ENCODE measurements at places on chromosomes 13 and 19.

- no peak for DNase-seq
Observed at GRCh38 chr13:100529666-100530377, 58.8 kb downstream of the GGACT start.

DNA sequence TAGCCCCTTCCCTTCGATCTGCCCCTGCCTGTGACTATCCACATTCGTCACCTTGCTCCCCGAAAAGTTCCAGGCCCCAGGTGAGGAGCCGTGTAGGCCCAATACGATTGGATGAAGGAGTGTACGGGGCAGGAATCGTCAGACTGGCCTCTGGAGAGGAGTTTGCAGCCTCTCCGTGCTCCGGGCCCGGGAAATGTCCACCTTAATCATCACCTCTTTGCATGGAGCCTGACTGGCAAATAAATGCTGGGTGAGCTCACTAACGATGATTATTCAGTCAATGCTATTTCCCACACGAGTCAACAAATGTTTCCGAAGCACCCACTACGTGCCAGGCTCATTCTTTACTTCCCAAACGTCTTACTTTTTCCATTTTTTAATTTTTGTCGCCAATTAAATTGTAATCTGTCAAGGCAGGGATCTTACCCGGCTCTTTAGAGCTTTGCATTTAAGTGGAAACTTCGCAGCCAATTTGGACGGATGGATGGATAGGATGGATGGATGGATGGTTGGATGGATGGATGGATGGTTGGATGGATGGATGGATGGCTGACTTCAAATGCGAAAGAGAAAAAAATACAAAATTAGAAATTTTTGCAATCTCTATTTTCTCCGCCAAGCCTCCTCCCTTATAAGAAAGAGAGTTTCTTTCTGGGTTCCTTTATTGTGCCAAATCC is 45.8 kb downstream of the TGDS start:
- DNase-seq: peak; percentile 51

- no peak for DNase-seq
Observed at GRCh38 chr13:67966065-67966464, 735.9 kb upstream of the PCDH9 start.

GRCh38 chr13:79405501-79405830 is 589 bp downstream of the RBM26 start:
- no peak for DNase-seq

DNA sequence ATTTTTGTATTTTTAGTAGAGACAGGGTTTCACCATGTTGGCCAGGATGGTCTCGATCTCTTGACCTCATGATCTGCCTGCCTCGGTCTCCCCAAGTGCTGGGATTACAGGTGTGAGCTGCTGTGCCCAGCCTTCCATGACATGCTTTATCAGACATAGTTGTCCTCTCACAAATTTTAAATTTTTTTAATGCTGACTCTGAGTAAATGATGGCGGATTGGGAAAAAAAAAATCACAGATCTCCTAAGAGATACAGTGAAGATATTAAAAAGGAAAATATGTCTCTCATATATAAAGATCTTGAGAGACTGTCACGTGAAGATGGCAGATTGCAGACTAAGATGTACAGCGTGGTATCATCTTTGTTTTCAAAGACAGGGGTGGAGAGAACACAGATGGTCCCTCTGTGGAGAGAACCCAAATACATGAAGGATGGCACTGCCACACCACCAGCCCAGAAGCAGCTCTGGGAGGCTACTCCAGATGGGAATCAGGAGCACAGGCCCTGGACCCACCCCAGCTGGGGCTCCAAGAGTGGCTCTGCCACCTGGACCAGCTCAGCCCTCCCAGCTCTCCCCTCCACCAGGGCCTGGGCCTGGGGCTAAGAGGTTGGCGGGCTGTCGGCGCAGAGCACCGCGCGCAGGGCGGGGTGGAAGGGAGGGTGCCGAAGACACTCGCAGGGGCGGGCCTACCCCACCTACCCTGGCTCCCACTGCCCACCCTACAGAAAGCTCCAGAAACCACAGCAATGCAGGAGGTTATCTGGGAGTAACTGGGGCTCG is 20.0 kb upstream of the CCNP start:
- DNase-seq: no peak

DNA sequence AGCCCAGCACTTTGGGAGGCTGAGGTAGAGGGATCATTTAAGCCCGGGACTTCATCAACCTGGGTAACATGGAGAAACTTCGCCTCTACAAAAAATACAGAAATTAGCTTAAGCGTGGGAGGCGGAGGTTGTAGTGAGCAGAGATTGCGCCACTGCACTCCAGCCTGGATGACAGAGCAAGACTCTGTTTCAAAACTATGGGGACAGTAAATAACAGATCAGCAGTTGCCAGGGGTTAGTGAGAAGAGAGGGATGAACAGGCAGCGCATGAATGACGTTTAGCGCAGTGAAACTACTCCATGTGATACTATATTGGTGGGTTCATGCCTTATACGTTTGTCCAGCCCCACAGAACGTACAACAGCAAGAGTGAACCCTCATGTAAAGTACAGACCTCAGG is 7.1 kb upstream of the ICAM3 start:
- no peak for DNase-seq

- DNase-seq: no peak
Observed at GRCh38 chr19:19653597-19654147, 9.8 kb downstream of the ATP13A1 start.

- no peak for DNase-seq
Observed at GRCh38 chr19:38561053-38561606, 56.6 kb downstream of the MAP4K1 start.

DNA sequence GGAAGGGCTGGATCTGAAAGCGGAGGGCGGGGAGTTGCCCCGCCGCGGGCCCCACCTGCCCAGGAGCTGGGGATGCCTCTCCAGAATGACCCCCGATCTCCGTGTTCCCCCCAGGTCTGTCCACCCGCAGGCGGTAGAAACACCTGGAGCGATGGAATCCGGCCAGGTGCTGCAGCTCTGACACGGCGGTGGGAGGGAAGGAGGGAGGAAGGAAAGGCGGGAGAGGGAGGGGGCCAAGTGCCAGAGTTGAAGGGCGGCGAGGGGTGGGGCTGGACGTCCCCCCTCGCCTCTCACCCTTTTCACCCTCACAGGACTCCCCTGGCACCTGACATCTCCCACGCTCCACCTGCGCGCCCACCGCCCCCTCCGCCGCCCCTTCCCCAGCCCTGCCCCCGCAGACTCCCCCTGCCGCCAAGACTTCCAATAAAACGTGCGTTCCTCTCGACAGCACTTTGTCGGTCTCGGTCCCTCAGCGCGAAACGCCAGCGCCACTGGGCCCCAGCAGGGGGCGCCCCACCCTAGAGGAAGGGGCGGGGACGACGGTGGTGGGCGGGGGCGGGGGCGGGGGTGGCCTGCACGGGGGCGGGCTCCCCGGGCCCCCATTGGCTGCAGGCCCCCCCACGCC is 337 bp upstream of the FXYD7 start:
- DNase-seq: peak; percentile 59

- no peak for DNase-seq
Observed at GRCh38 chr13:40160618-40161350, 505.3 kb downstream of the COG6 start.

GRCh38 chr19:5417495-5418436 is 37.5 kb upstream of the ZNRF4 start:
- no peak for DNase-seq

GRCh38 chr19:45779231-45780145 is 2.8 kb downstream of the DMPK start:
- DNase-seq: peak; percentile 89

DNA sequence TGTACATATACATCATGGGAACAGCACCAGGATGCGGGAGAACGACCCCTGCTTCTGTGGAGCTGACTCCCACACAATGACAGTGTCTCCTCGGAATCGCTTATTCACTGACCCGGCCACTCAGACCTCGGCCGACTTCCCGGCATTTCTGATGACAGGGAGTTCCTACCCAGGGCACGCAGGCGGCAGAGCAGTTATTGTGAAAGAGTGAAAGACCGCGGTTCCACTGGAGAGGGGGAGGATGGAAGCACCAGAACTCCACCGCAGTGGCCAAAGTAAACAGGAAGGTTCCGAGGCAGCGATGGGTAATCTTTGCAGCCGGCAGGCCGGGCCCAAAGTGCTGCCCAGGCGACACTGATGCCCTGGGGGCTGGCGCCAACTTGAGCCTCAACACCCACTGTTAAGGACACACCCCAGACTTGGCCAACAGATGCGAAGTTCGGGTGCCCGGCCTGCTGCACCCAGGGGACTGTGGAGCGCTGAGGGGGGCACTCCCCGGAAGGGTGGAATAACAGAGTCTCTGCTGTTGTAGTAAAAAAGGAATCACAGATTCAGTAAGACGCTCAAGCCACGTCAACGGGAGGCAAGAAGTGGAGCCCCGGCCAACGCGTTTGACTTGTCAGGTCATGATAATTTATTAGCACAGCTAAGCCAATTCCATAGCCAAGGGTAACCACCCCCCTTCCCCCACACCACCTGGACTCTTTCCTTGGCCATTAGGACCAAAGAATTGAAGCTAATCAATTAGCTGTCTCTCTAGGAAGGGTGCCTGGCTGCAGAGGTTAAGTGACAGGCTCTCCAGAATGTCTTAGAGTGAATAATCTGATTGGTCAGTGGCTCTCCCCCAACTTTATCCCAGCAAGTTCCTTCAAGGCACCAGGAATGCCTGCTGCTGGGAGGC is 5.8 kb downstream of the MLLT1 start:
- DNase-seq: no peak

DNA sequence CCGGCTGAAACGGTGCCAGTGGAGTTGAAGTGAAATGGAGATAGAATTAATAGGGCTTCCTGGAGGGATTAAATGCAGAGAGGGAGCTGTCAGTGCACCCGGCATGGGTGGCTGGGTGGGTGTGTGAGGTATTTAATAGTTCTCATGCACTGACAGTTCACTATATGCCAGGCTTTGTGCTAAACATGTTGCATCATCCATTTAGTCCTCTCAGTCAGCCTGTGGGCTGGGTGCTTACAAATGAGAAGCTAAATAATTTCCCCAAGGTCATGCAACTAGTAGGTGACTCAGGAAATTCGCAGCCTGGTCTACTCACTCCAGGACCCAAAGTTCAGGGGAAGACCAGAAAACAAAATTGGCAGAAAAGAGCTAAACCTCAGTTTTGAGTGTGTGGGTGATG is 63.5 kb upstream of the SPATA13 start:
- DNase-seq: no peak

- no peak for DNase-seq
Observed at GRCh38 chr13:40478775-40479174, 187.7 kb downstream of the FOXO1 start.

GRCh38 chr13:77820431-77821149 is 98.0 kb downstream of the EDNRB start:
- DNase-seq: no peak

GRCh38 chr13:32850316-32851052 is 165.7 kb upstream of the KL start:
- DNase-seq: no peak

GRCh38 chr19:55624109-55625003 is at the start of gene ZNF784:
ZNF784 (minus strand) TSS chr19:55624566; CDS start chr19:55624561, 5 bp downstream.
- peak; percentile 95 for DNase-seq

DNA sequence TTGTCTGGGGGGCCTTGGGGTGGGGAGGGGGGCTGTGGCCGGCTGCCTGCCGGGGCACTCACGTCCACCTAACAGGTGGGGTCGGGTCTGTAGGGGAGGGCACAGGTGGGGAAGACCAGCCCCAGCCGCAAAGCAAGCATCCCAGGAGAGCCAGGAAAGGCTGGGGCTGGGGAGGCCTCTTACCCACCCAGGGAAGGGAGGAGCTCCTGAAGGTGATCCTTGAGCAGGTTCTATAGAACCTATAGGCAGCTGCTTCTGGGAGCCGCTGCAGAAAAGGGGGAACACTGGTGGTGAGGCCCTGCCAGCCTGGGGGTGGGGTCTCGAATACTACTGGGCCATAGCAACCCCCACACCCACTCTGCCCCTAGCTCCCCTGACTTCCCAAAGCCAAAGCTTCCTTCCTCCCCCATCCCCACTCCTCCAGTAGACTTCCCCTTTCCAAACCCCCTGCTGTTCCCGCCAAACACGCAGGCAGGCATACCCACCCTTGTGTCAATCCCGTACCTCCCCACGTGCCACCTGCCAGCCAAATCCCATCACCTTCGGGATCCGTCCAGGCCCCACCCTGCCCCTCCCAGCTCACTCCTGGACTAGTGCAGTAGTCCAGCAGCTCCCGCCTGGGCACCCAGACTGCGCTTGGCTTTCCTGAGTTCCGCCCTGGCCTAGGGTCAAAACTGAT is 5.6 kb downstream of the KLF16 start:
- DNase-seq: no peak

- no peak for DNase-seq
Observed at GRCh38 chr19:55319785-55320184, 5.4 kb downstream of the TMEM150B start.

GRCh38 chr19:28454083-28454482 is 758.9 kb downstream of the UQCRFS1 start:
- DNase-seq: no peak

- no peak for DNase-seq
Observed at GRCh38 chr19:44607049-44607448, 6.3 kb upstream of the IGSF23 start.

- no peak for DNase-seq
Observed at GRCh38 chr19:10991521-10992081, 30.8 kb downstream of the SMARCA4 start.

- peak; percentile 71 for DNase-seq
Observed at GRCh38 chr19:41795031-41795461, 1.3 kb upstream of the CEACAM3 start.

DNA sequence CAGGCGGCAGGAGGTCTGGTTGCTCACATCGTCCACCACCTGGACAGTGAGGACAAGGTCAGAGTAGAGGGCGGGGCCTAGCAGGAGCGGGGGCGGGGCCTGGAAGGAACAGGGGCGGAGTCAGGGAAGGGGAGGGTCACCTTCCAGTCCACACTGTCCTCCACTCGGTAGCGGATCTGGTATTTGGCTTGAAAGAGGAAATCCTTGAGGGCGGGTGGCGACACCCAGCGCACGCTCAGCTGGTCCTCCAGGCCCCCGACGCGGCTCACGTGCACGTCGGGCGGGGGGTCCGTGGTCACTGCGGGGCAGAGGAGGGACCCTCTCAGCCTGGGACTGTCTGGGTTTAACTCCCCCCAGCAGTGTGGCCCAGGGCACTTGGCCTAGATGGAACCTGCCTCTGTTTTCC is 8.2 kb downstream of the REX1BD start:
- DNase-seq: no peak

- DNase-seq: no peak
Observed at GRCh38 chr13:80012251-80012650, 328.7 kb downstream of the SPRY2 start.

- no peak for DNase-seq
Observed at GRCh38 chr19:4369888-4370260, 26.5 kb downstream of the MPND start.

Measured in NCI-H1105 treated with DMSO at 0.1 percent for 48 hours (cell line).